CD8-positive, alpha-beta T cell (primary cell): ENCODE measurements at places on chromosomes 6 and 20. TPM values are rescaled to one million over a fixed set of nuclear protein-coding genes. Genes with fewer than 3 reads are reported as not detected.
A peak's percentile ranks its signal among the peaks of the same experiment; 100 is the strongest.

The TPBG gene
- total RNA-seq = 0.35 TPM

The FOXQ1 gene
- total RNA-seq = not detected

DNA sequence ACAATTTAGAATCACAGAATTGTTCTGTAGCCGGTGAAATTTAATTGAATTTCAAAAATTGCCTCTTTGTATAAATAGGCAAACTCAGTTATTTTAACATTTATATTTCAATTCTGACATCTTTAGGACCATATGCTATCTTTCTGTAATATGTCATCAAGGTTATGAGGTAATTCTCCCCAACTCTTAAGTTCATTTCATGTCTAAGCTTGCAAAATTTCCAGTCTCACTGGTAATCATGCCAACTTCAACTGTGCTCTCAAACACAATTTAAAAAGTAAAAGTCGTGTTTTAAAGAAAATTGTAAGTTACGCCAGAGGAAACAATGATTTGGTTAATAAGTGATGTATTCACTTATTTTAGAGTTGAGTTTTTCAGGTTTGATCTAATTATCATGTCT, 1.4 kb downstream of the NCOA7 start:
- no peak for DNase-seq

- no peak for DNase-seq
Measured at GRCh38 chr20:44750081-44750805, 4.6 kb downstream of the KCNK15 start.

- DNase-seq = no peak
Measured at GRCh38 chr6:29872791-29873190, 45.2 kb downstream of the HLA-G start.

The ACAT2 gene
- 23.3 TPM for total RNA-seq

The ZC2HC1B gene
- not detected for total RNA-seq

GRCh38 chr6:14190191-14190928, 72.8 kb downstream of the CD83 start:
- DNase-seq = no peak

The ADGRB3 gene
- not detected for total RNA-seq

DNA sequence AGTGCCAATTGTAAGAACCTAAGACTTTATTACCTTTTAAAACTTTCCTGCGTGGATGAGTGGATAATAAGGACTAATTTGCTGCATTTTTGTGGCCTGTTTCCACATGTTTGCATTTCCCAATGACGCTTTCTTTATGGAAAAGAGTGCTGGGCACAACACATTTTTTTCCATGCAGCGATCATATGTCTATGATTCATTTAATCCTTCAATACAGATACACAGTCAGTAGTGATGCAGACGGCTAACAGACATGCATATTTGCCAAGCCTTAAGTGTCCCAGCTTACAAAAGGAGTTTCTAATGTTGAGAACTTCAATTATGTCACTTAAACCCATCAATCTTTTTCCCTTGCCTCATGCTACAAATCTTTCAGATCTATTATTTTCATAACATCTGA, 239.8 kb upstream of the PREP start:
- no peak for DNase-seq

The LY6G6C gene
- not detected for total RNA-seq

GRCh38 chr20:57385940-57386339, 5.3 kb upstream of the RBM38 start:
- DNase-seq = no peak

The SSTR4 gene
- total RNA-seq = not detected

The CNBD2 gene
- total RNA-seq = 26.6 TPM

- DNase-seq = no peak
Measured at GRCh38 chr20:5614506-5614905, 135.7 kb upstream of the SHLD1 start.

DNA sequence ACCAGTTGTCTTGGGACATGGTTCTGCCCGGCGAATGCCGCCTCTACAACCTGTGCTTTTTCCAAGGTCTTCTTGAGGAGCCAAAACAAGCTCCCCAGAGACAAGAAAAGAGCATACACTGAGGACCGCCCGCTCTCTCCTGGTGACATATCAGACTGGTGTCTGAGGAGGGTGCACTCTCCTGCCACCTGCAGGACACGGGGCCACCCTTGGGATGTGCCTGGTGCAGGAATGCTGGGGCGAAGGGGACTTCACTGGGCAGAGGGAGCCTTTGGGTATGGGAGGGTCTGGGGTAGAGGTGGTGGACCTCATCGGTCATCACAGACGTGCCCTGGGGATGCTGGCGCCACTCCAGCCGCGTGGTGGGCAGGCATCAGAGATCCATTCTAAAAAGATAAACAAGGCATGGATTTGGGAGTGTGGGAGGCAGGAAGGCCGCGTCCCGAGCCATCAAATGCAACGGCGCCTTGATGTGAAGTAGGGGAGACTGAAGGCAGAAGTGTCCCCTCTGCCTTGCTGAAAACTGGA, 163.3 kb downstream of the CD83 start:
- no peak for DNase-seq

GRCh38 chr6:82980086-82980485, 85.6 kb downstream of the UBE3D start:
- DNase-seq = no peak

The MAS1 gene
- total RNA-seq = not detected

- DNase-seq = no peak
Measured at GRCh38 chr6:50939931-50940330, 121.3 kb downstream of the TFAP2B start.

DNA sequence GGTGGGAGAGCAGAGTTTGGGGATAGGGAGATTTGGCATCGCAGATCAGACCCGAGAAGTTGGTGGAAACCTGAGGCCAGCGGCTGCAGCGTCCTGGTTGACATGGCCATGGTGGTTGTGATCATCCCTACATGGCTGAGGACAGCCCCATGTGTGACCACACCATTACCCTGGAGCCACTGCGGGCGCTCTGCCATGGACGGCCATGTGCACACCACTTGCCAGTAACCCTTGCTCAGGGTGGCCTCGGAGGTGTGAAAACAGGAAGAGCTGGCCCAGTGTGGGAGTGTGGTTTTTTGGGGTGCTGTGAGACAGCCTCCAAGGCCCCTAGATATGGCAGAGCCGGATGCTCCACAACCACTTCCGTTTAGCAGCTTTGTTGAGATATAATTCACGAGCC, 64.4 kb downstream of the TMEM242 start:
- DNase-seq = no peak

The ZNF341 gene
- 2.4 TPM for total RNA-seq

GRCh38 chr6:26351544-26351953, 13.4 kb upstream of the BTN3A2 start:
- DNase-seq = no peak

DNA sequence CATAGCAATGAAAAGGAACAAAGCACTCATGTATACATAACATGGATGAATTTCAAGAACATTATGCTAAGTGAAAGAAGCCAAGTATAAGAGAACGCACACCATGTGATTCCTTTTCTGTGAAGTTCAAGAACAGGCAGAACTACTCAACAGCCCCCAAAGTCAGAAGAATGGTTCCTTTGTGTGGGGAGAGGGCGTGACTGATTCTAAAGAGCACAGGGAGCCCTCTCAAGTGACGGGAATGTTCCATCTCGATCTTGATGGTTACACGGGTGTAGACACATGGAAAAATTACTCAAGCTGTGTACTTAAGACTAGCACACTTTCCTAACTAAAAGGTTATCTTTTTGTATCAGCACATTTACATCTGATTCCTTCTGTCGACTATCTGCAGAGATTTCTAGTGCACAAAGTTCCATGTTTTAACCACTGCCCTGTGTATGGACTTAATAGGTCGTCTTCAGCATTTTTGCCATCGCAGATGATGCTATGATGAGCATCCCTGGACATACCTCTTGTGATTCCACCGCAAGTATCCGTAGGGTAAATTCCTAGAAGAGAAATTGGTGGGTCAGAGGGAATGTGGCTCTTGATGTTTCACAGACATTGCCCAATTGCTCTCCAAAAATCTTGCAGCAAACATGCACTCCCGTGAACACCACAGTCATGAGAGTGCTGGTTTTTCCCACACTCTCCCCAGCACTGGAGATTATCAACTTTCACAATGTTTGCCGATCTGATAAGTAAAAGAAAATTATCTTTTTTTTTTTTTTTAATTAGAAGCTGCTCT, 279.3 kb downstream of the BMP7 start:
- no peak for DNase-seq

The NTSR1 gene
- not detected for total RNA-seq

The PNLDC1 gene
- total RNA-seq = not detected

GRCh38 chr6:51857134-51857533, 230.3 kb downstream of the PKHD1 start:
- DNase-seq = no peak

DNA sequence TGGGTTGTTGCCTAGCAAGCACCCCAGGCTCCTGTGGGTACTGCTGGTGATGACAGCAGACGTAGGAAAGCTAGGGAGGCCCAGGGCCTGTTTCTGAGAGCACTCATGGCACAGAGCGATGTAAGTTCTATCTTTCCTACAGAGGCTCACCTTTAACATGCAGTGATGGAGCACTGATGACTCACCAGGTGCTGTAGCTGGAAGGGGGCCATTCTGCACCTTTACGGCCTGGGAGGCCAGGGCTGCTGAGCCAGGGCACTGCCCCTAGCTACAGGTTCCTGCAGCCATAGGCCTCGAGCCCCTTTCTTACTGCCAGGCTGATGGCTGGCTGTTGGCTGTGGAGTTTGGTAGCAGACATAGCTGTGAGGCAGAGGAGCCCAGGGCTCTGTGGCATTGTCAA, 31.1 kb upstream of the GPR6 start:
- DNase-seq = no peak

The MDFI gene
- total RNA-seq = not detected

GRCh38 chr6:36033935-36034334, 6.3 kb downstream of the MAPK14 start:
- DNase-seq = peak; percentile 48

- no peak for DNase-seq
Measured at GRCh38 chr6:551405-551804, 105.5 kb downstream of the HUS1B start.

The OR11A1 gene
- not detected for total RNA-seq
